ENCODE measurements at places on chromosomes 2 and 18. TPM values are rescaled to one million over a fixed set of nuclear protein-coding genes. Genes with fewer than 3 reads are reported as not detected.

The ARHGAP25 gene
- polyA plus RNA-seq: 0.55 TPM

The PREB gene
- polyA plus RNA-seq: 57.3 TPM

The TRIM54 gene
- polyA plus RNA-seq: 0.05 TPM

The MYO3B gene
- 0.10 TPM for polyA plus RNA-seq

The GCKR gene
- polyA plus RNA-seq: 0.36 TPM

The GALR1 gene
- polyA plus RNA-seq: not detected

The SLC4A3 gene
- polyA plus RNA-seq: 3.3 TPM

The CXCR1 gene
- polyA plus RNA-seq: not detected

The EIF5B gene
- 25.2 TPM for polyA plus RNA-seq

The LRRFIP1 gene
- 71.1 TPM for polyA plus RNA-seq

The DSG1 gene
- polyA plus RNA-seq: not detected

The GPR39 gene
- polyA plus RNA-seq: 3.6 TPM

The MYCN gene
- polyA plus RNA-seq: not detected

The RNF144A gene
- polyA plus RNA-seq: 0.17 TPM

The UGT1A4 gene
- polyA plus RNA-seq: not detected

The LRRC30 gene
- polyA plus RNA-seq: not detected

The ACADL gene
- polyA plus RNA-seq: not detected

The VIT gene
- not detected for polyA plus RNA-seq

The NT5C1B gene
- polyA plus RNA-seq: not detected

Measured in AG04450 (cell line).